ENCODE measurements at places on chromosomes 5 and 9.

DNA sequence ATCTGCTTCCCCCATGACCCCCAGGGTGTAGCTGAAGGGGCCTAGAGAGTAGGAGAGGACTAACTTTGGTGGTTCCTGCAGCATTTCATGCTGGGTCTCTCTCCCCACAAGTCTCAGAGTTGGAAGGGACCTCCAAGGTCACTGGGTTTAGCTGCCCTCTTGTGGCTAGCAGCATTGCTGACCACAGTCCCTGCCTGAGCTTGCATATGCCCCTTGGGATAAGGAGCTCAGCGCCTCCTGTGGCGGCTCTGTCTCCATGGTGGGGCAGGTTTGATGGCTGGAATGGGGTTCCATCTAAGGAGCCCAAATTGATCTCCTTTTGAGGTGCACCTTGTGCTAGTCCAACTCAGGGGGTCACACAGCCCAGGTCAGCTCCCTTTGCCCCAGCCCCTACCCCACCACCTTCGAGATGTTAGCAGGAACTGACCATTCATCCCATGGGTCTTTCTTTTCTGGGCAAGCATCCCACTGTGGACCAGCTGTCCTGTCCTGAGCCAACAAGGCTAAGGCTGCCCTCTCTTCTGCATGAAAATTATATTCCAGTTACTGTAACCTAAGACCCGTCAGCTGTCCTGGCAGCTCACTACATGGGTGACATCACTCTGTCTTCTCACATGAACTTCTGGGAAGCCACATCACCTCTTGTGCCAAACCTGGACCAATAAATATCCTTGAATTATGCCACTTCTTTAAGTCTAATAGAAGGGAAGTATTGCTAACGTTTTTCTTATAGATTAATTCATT lies 196.2 kb downstream of the HSPA4 start:
- DNase-seq, result no peak

DNA sequence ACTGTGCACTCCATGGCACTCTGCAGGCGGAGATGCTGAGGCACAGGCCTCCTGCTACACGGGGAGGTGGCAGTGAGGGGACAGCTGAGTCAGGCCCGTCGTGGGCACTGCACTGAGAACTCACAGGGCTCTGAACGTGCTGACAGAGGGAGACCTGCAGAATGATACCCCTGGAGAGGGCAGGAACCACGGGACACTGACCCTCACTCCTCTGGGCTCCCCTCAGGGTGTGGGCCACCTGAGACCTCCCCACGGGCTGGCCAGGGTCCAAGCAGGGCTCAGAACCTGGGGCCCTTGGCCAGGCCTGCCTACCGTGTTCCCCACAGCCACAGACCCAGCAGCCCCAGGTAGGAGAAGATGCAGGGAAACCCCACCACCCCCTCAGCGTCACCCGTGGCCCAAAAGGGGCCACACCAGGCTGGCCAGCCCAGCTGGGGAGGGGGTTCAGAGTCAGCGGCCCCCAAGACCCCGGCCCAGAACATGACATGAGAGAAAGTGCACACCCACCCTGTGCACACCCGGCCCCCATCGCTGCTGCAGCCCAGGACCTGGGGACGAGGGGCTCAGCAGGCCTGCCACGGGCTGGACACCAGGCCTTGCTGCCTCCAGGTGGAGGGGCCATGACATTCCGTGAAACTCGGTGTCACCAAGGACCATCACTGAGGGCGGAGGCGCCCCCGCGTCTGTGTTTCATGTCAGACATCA lies 30.9 kb downstream of the GLT6D1 start:
- no peak for DNase-seq

DNA sequence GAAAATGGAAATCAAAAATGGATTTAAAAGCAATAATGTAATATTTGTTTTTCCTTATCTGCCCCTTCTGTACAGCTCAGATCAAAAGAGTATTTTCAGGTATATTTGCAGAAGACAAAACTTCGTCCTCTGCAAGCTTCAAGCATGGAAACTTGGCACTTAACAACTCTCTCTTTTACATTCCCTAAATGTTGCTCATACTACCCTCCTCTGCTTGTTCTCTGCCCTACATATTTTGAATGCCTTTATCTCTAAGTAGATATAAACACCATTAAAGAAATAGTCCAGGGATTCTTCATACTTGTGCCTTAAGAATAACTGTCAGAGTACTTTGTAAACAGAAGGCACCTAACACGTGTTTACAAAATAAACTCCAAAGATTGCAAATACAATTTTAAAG lies 19.2 kb upstream of the SMC2 start:
- no peak for DNase-seq

GRCh38 chr5:23411994-23412393 lies 95.4 kb upstream of the PRDM9 start:
- no peak for DNase-seq

DNA sequence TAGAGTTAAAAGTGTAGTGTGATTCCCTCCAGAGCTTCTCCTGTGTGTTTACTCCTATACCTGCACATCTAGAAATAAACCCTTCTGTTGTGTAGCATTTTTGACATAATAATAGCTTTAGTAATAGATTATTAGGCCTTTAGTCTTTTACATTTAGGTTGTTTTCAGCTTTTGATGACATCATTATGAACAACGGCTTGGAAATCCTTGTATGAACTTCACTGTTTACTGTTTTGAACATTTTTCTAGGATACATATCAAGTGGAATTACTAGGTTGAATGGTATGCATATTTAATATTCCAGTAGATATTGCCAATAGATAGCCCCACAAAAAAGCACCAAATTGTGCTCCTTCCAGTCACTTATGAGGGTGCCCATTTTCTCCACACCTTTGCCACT lies 174.0 kb downstream of the ARHGAP26 start:
- DNase-seq, result no peak

DNA sequence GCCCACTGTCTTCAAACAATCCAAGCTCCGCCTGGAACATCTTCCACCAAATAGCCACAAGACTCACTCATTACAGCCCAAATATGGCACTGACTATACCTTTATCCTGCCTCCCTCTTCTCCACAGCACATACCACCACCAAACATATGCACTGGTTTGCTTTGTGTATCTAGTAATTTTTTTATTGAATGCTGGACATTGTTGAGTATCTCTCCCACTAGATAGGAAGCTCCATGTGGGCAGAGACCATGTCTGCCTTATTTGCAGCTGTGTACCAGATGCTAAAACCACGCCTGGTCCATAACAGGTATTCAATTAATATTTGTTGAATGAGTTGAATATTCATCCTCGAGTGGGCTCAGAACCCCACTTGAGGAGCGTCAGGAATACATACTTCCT lies 67.2 kb upstream of the FUBP3 start:
- DNase-seq, result no peak

DNA sequence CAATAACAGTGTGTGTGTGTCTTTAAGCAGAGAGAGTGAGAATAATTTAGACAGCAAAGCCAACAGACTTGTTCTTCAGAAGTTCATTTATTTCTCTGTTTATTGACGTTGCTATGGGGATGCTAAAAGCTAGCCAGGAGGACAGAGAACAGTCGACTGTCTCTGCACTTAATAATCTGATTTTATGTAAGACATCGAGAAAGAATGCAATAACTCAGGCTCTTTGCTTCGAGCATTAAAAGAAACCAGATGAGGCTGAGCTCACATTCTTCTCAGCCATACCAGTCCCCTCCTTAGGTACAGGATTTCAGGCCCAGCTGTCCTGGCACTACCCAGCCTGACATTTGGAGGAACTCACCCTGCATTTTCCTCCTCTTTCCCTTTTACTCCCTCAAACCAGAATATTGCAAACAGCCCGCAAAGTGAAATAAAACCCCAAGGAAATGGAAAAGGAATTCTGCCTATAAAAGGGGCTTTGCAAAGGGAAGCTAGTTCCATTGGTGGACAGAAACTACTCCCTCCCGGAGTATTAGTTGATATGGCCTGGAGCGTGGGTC lies 44.5 kb upstream of the DPYSL3 start:
- DNase-seq, result no peak

DNA sequence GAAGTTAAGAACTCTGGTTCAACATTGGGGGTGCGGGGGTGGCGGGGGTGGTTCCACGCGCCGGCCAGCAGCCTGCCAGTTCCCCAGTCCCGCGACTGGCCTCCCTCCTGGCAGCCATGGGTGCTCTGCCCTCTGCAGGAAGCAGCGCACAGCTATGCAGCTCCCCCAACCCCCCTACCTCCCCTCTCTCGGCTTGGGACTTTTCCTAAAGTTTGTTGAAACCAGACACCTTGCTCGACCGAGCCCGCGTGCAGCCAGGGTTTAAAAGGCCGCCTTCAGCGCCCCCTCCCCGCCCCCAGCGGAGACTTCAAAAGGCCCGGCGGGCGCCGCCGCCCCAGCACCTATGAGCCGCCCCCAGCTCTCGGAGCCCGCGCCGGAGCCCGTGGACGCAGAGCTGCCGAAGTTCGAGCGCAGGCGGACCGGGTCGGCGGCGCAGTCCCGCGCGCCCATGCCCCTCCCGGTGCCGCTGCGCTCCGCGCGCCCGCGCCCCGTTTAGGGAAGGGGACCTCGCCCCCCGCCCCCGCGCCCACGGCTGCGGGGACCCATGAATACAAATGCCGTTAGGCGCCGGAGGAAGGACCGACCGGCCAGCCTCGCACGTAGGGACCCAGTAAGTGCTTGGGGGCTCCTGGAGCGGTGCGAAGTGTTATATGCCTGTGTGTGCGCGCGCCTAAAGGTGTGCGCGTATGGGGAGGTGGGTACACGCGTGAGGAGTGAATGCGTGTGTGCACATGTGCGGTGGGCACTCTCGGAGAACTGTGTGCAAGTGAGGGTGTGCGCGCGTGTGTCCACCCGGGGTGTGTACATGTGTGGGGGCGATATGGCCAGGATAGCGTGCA lies 1.4 kb upstream of the COL27A1 start:
- no peak for DNase-seq

DNA sequence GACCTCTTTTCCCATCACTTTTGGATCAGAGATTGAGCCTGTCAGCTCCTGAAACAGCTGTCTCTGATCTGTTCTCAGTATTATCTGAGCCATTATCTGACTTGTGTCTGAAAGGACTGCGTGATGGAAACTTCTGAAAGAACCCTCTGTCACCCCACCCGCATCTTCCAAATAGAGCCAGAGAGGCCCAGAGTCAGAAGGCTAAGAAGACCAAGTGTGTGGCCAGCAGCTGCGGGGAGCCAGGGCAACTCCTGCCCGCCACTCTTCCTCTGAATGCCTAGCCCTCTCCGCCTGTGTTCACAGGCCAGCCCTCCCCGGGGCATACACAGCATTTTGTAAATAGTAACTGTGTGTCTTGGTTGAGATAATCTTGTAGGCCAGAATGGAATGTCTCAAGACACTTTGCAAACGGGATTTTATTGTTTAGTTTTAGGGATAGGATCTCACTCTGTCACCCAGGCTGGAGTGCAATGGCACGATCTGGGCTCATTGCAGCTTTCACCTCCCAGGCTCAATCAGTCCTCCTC lies 92.7 kb downstream of the AOPEP start:
- no peak for DNase-seq

DNA sequence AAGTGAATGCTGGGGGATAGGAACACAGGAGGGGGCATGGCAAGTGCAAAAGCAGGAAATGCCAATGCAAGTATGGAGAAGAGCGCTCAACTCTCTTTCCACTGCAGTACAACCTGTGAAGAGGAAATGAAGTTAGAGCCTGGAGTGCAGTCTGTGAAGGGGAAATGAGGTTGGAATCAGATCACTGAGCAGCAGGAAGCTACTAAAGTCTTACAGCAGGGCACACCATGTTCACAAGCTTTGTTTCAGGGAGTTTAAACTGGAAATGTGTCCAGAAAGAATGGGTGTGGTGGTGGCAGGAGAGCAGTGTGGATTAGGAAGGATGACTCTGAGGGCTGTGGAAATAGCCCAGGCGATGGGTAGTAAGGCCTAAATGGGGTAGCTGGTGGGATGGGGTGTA lies 15.4 kb downstream of the ARHGEF37 start:
- DNase-seq, result no peak

DNA sequence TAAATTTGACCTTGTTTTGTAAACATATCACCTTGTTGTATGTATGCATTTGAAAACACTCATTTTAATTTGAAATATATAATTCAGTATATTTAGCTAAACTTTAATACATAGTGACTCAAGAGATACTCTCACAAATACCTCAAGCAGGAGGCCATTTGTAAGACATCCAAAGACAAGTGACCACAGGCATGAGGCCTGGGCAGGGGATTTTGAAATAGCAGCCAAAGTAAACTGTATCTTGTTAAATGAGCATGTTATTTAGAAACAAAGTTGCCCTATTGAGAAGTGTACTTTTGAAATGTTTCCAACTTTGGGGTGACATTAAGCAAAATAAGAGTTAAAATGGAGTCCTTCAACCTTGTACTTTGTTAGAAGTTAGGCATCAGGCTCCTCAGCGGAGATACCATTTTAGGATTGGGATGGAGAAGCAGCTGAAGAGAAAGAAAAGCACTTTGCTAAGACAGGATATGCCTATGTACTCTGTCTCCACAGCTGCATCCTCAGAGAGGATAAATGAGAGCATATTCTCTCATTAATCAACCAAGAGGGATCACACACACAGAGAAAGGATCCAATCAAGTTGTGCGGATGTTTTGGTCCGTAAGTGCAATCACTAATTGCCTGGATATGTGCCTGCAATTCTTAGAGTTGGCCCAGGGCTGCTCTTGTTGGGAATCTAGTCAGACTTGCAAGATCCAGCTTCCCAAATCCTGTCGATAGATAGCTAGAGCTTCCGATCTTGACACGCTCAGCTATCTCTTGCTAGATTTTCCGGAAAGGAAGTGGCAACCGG lies 157.5 kb upstream of the HAPLN1 start:
- no peak for DNase-seq

GRCh38 chr5:82513738-82514137 lies 235.6 kb upstream of the RPS23 start:
- DNase-seq, result no peak

- no peak for DNase-seq
Measured at GRCh38 chr5:94402096-94402495, 216.3 kb downstream of the KIAA0825 start.

Data from posterior cingulate gyrus (tissue), 11 donors.